GM23338 (cell line): ENCODE measurements at places on chromosomes 12 and 14.

- DNase-seq, result no peak
These were observed 23.0 kb upstream of the PRKAB1 start for GRCh38 chr12:119644930-119645329.

DNA sequence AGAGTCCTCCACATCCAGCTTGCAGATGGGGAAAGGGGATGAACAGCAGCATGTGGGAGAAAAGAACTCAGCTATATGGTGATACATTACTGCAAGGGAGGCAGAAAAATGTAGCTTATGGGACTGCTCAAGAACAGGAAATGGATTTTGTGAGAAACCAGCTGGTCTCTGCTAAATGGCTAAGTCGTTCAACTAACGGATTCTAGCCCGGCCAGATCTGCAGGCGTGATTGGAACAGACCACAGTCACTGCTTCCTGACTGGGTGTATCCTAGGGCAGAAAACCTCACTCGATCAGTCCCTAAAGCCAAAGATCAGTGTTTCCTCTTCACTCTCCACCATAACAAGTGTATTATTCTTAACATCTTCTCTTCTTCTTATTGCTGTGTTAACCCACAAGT is 8.1 kb upstream of the PTGDR start:
- DNase-seq, result no peak

GRCh38 chr14:95408731-95409476 is 89.2 kb upstream of the CLMN start:
- DNase-seq, result no peak

GRCh38 chr14:74841230-74842207 is 34.4 kb downstream of the PROX2 start:
- DNase-seq, result no peak

- DNase-seq, result peak; percentile 20
These were observed 121.1 kb upstream of the ATF1 start for GRCh38 chr12:50642761-50643160.

DNA sequence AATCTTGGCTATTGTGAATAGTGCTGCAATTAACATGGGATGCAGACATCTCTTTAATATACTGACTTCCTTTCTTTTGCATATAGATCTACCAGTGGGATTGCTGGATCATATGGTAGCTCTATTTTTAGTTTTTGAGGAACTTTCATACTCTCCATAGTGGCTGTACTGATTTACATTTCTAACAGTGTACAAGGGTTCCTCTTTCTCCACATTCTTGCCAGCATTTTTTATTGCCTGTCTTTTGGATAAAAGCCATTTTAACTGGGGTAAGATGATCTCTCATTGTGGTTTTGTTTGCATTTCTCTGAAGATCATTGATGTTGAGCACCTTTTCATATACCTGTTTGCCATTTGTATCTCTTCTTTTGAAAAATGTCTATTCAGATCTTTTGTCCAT is 8.4 kb downstream of the AMDHD1 start:
- DNase-seq, result no peak

DNA sequence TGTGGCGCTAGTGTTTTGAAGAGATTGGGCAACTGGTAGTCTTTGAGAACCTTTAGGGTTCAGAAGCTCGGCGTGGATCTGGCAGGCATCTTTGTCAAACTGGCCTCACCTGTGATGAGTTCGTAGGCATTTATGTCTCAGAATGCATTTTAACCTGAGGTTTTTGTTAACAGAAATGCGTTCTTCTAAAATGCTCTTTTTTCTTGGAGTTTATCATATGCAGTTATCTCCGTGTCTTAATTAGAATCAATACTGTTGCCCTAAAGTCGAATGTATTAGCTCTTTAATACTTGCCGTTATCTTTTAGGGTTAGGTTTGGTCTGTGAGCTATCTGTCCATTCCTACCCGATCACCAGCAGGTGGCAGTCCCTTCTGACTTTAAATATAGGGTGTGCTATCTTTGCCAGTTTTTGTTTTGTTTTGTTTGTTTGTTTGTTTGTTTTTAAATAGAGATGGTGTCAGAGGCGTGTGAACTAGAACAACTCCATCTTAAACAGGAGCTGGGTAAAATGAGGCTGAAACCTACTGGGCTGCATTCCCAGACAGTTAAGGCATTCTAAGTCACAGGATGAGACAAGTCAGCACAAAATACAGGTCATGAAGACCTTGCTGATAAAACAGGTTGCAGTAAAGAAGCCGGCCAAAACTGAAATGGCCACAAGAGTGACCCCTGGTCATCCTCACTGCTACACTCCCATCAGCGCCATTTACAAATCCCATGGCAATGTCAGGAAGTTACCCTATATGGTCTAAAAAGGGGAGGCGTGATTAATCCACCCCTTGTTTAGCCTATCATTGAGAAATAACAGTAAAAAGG is 1.4 kb downstream of the ATF1 start:
- peak; percentile 71 for DNase-seq

GRCh38 chr14:94051779-94052178 is 25.6 kb downstream of the OTUB2 start:
- no peak for DNase-seq

DNA sequence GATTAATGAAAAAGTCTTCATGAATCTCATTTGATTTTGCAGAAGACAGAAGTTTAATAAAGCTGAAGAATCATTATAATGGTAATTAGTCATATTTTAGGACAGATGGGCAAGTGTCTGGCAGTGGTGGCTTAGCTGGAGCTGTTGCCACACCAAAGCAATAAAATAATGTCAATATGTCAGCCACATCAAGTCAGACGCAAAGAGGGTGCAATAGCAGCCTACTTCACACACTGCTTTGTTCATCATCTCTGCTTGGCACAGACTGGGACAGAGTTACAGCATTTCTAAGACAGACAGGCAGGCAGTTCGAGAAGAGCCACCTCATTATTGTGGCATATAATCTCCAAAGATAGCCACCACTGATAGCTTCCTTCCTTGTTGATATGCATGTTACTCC is 16.9 kb upstream of the KRR1 start:
- DNase-seq, result no peak

- DNase-seq, result peak; percentile 61
These were observed 478.0 kb downstream of the RMST start for GRCh38 chr12:97940629-97941028.

DNA sequence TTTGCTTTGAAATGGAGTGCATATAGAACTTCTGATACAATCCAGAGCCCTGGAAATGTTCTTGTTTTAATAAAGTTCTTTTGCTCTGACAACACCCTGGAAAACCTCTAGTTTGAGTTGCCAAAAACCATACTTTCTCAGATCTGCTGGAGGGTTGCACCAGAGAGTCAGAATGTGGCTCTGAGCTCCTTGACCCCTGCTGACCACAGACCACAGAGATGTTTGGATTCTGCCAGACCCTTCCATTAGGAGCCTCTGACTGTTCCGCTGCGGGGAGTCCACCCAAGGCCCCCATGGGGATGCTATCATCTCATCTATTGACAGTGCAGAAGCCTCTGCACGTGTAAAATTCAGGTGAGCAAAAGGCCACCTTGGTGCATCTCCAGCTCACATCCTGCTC is 332.6 kb downstream of the GLT1D1 start:
- DNase-seq, result no peak

- no peak for DNase-seq
These were observed 11.0 kb downstream of the SERPINA9 start for GRCh38 chr14:94465042-94465441.

DNA sequence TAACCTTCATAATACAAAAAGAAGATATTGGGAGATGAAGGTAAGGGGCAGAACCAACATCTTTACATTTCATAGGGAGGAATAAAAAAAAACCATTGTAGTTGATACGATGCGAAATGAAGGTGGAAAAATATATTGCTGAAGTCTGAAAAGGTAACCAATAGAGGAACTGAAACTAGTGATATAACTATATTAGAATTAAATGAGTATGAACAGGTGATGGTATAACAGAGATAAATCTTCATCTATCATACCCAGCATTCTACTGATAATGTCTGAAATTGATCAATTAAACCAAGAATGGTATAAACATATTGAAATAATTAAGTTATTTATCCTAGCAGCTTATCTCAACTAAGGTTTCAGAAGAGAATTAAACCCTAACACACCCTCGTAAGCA is 332.1 kb downstream of the NELL2 start:
- no peak for DNase-seq

GRCh38 chr14:51382506-51382905 is 142.5 kb downstream of the TMX1 start:
- no peak for DNase-seq

DNA sequence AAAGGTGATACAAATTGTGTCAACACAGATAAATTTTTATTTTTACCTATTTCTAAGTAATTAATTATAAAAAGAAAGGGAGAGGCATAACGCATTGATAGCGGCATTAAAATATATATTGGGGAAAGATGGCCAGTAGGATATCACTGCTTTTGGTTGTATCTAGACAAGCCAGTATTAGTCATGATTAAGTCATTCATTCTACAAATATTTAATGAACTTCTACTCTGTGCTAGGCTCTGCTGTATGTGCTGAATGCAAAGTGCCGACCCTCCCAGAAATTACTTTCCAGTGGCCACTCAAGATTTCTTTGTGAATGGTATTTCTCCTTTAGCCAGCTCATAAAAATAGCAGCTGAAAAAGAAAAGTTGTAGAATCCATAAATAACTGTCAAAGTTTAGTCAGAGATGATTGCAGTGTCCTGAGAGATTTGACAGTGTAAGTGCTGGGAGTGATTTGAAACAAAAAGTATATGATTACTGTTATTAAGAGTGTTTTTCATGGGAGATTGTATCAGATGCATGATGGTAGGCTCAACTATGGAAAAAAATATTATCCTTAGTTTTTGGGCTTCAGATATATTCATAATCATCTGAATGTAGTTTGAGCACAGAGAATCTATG is 133.2 kb downstream of the MGAT4C start:
- no peak for DNase-seq

DNA sequence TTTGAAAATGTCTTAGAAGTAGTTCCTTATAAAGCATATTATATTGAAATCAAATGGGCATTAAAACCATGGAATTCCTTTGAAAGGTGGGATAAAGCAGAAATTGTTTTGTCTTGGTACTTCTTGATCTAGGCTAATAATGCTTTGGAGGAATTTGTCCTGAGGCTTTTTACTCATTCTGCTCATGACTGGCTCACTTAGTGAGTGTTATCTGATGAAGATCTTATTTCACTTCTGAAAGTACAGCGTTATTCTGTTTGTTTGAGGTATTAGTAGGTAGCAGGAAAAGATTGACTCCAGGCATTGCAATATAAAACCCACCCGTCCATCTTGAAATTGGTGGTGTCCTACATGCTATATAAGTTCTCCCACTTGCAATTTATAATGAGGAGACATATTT is 5.5 kb downstream of the C12orf71 start:
- no peak for DNase-seq

DNA sequence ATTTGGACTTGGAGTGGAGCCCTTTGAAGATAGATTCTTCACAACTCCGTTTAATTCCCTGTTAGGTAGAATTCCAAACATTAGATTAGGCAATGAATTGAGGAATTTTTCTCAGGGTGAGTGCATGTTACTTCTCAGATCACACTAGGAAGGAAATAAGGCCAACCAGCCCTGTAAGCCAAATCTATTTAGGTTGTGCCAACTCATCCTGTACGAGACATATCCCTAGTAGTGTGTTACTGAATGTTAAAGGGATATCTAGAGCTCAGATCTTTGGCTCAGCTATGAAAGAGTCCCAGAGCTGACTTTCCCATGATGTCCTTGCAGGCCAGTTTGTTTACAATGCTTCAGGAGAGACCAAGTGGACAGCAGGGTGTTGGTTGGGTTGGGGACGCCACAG is 45.6 kb downstream of the GPHB5 start:
- no peak for DNase-seq

DNA sequence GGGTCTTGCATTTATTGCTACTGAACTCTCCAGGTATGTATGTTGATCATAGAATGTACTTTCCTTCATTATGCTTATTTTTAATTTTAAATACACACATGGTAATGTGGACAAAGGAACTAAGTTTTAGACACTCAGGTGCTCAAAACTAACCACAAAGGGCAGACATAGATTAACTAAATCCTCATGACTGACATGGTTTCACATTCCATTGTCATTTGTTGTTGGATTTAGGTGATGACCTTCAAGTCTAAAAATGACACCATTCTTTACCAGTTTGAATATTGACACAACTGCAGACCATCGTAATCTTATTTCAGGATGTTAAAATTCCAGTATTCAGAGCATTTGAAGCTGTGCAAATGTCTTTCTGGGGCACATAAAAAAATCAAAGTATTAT is 128.4 kb downstream of the BBS10 start:
- no peak for DNase-seq

- DNase-seq, result no peak
These were observed 8.6 kb downstream of the SLC25A29 start for GRCh38 chr14:100297320-100298300.

DNA sequence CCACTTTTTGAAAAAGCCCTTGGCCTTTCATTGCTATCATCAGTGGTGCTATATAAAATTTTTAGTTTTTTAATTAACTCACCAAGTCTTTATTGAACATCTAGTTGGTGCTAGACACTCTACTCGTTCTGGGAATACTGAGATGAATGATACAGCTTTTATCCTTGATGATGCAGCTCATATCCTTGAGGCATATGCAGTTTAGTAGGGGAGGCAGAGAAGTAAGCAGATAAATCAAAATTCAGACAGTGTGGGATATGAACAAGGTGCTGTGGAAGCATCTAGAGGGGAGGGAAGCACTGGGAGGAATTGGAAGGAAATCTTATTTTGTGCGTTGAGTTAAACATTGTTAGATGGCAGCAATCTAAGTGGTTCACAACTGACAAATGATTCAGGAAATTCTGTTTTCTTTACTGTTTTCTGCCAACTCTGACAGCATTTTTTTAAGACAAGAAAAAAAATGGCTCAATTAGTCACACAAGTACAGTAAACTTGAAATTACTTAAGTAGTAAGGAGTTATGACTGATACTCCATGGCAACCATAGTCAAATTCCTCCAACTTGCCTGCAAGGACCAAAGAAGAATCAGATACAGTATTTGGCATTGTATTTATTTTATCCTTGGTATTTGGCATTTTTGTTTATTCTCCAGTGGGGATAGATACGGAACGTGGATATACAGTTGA is 119.2 kb downstream of the TMTC2 start:
- DNase-seq, result no peak

DNA sequence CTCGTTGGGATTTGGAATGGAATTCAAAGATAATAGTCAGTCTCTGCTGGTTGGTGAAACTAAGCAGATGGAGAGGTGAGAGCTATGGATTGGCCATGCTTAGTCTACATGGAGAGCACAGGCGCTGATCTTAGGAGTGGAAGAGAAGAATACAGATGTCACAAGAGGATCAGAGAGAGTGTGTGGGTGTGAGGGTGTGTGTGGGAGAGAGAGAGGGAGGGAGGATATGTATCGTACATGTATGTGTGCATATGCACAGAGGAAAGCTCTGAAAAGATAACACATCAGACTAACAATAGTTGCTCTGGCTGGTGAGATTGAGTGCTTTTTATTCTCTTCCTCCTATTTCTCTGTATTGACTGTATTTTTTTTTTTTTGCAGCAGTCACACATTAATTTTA is 686.2 kb upstream of the TBX3 start:
- DNase-seq, result no peak
